ENCODE measurements at places on chromosomes 7 and 10.

DNA sequence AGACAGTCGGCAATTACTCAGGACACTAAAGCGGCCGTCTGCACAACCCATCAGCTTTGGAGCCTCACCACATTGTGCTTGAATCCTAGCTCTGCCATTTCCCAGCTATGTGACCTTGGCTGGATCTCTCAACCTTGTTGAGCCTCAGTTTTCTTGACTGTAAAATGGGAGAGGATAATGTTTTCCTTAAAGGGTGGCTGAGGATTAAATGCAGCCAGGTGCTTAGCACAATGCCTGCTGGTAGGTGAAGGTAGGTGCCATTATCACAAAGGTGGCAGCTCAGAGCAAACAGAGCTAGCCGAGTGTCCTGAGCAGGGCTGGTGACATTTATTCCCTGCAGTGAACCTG lies 508.5 kb upstream of the ZMIZ1 start:
- no peak for DNase-seq

GRCh38 chr7:11749629-11750028 lies 82.4 kb downstream of the THSD7A start:
- no peak for DNase-seq

- no peak for DNase-seq
Measured at GRCh38 chr7:122637784-122638183, 61.1 kb downstream of the RNF133 start.

DNA sequence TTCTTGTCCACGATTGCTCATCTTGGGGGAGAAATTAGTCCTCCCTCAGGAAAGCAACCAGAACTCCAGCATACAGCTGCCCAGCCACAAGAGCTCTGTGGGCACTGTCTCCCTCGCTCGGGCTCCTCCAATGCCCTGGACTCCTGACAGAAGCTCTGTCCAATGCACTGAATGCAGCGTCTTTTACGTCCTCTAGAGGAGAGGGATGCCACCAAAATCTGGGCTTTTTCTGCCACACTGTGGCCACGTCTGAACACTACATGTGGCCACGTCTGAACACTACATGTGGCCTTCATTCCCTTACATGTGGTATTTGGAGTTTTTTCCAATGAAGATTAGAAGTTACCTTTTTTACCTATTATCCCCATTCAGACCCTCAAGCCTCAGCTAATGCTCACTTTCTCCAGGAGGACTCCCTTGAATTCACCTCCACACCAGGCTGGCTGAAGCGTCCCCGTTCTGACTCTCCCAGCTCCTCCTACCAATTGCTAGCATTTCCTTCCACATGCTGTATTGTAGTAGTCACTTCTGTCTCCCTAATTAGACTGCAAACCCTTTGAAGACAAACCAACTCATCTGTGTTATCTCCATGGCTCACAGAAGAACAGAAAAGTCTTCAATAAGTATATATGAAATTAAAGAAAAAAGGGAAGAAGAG lies 134.3 kb upstream of the PDE1C start:
- DNase-seq: peak; percentile 53

GRCh38 chr10:876438-876837 lies 55.1 kb downstream of the LARP4B start:
- DNase-seq: no peak

DNA sequence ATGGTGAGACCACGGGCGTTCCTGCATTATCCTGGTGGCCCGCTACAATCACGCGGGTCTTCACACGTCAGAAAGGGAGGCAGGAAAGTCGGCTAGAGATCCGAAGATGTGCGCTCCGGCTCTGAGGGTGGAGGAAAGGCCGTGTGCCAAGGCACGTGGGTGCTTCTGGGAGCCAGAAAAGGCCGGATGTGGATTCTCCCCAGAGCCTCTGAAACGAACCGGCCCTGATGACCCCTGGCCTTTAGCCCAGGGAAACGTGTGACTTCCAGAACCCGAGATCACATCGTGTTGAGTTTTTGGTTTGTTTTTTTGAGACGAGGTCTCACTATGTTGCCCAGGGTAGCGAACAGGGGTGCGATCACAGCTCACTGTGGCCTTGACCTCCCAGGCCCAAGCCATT lies 244.2 kb downstream of the ELFN1 start:
- no peak for DNase-seq

- DNase-seq: no peak
Measured at GRCh38 chr10:84335516-84335915, 7.1 kb downstream of the CCSER2 start.

GRCh38 chr7:90222811-90223725 lies 11.5 kb downstream of the STEAP2 start:
- no peak for DNase-seq

GRCh38 chr10:8049045-8049864 lies 5.2 kb upstream of the GATA3 start:
- DNase-seq: no peak

DNA sequence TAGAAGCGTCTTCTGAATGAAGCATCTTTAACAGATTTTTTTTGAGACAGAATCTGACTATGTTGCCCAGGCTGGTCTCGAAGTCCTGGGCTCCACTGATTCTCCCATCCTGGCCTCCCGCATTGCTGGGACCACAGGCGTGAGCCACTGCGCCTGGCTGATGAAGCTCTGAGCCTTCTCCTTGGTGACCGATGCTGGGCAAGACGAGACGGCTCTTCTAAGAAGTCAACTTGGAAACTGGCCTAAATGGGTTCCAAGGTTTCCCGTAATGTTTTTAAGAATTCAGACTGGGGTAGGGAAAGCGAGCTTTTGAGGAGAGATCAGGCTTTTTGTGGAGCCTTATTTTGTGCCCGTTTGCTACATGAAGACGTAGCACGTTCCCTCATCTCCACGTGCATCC lies 224.5 kb downstream of the ZMYND11 start:
- no peak for DNase-seq

GRCh38 chr7:67843615-67844014 lies 847.0 kb downstream of the TYW1 start:
- no peak for DNase-seq

GRCh38 chr7:35596061-35596460 lies 98.9 kb downstream of the HERPUD2 start:
- DNase-seq: peak; percentile 56

- DNase-seq: no peak
Measured at GRCh38 chr10:133618851-133619250, 7.7 kb downstream of the FRG2B start.

DNA sequence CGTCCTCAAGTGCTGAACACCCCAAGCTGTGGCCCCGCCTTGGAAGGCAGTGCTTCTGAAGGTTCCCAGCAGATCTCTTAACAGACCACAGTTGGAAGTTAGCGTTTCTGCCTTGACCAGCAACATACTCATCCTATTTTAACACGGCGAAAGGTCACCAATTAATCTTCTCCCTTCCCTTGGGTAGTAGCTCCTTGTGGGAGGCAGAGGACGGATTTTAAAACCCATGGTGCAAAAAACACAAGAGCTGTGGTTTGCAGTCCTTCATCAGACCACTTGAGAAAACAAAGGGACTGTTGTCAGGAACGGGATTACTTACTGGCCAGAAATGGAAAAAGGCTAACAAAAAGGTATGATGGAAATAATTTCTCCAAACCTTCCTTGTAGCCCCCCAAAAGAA lies 87.3 kb downstream of the BEND7 start:
- no peak for DNase-seq

DNA sequence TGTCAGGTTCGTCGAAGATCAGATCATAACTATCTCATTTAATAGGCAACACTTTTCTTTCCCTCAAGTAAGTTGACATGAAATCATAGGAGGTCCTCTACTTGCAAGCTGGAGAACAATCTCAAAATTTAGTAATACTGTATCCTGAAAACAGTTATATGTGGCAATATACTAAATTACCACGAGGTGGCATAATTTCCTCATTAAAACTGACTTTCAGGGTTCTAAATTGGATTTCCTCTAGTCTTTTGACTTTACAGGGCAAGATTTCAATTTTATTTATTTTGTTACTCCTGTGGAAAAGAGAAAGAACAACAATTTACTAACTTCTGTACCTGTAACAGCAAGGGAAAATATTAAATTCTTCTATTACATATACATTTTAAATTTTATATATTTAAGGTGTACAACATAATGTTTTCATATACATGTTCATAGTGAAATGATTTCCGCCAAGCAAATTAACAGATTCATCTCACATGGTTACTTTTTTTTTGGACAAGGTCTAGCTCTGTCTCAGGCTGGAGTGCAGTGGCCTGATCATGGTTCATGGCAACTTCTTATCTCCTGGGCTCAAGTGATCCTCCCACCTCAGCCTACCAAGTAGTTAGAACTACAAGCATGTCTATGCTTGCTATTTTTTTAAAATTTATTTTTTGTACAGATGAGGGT lies 53.4 kb upstream of the CYP2C18 start:
- DNase-seq: peak; percentile 17

- DNase-seq: no peak
Measured at GRCh38 chr10:60977161-60978122, 33.5 kb upstream of the RHOBTB1 start.

DNA sequence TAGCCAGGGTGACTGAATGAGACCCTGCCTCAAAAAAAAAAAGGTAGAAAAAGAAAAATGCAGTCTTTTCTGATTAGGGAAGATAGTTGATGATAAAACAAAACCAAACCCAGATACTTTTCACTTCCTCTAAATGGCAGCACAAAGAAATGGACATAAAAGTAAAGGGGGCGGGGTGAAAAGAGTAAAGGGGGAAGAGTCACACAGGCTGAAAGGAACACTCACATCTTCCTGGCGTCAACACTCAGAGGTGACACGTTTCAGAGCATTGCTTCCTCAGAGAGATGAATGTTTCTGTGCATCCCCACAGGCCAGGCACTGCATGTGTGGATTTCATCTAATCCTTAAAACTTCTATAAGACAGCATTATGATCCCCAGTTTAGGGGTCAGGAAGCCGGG lies 81.2 kb downstream of the HIPK2 start:
- DNase-seq: peak; percentile 81

- DNase-seq: no peak
Measured at GRCh38 chr10:126278851-126279250, 109.4 kb downstream of the ADAM12 start.
